NCI-H146 (cell line): ENCODE measurements at places on chromosomes 5 and 9.

DNA sequence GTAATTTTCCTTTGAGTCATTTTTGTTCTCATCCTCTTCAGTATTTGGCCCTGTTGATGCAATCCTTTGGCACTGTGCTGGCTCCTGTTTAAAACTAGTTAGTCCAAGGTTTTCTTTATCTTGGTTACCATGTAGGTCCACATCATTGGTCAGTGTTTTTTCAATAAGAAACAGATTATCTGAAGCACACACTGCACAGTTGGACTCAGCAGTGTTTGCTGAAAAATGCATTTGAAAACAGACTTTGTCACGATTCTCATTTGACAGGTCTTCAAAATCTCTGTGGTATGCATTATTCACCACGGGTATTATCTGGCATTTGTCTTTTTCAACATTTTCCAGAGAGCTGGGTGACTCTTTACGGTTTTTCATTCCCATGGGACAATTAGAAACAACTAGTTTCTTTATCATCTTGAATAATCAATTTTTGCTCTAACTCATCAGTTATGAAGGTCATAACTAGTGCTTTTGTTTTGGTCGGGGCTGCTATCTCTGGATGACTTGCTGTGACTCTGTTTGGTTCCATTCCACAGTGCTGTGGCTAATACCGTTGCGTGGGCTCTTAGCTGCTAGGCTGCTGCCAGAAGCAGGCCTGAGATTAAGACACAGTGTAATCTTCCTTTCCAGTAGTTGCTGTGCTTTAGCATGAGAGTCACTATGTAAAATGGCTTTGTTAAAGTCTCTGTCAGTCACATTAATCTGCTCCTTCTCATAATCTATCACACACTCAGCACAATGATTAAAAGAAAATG is 36.2 kb downstream of the NUDT12 start:
- DNase-seq, result no peak

DNA sequence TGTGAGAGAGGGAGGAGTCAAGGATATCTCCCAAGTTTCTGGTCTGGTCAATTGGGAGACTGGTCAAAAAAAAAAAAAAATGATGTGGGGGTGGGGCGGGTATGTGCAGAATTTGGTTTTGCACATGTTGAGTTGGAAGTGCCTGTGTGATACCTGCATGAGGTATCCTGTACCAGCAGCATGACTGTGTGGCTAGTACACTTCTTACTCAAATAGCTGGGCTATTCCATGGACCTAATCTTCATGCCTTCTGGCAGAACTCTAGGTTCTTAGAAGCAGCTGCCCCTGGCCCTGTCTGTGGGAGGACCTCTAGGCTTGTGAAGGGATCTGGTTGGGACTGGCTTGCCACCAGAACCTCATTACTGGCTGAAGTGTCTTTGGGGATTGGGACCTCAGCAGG is 93.5 kb downstream of the RALGPS1 start:
- DNase-seq, result no peak

DNA sequence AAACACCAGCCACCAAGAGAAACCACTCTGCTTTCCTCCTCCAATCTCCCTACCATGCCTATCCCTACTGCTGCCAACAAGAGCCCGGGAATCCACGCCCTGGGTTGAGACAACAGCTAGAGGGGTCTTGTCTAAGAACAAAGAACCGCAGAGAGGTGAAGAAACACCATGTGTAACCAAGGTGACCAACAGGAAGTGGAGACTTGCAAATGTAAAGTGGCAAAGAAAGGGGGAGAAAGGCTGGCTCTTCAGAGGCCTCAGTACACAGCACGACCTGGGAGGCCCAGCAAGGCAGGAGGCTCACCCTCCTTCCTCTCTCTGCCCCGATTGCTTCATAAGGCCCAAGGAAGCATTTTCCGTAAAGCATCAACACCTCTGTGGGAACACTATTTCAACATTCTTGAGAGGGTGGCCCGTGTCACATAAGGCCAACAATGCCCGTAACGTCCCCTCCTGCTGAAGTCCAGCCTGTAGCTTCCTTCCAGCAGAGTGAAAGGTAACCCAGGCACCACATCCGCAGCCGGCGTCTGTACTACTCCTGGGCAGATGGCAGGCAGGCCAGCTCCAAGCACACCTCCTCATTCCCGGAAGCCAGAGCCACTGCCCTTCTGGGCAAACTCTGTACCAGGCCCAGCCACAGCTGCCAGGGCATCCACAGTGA is 18.3 kb downstream of the CCNJL start:
- DNase-seq, result no peak

DNA sequence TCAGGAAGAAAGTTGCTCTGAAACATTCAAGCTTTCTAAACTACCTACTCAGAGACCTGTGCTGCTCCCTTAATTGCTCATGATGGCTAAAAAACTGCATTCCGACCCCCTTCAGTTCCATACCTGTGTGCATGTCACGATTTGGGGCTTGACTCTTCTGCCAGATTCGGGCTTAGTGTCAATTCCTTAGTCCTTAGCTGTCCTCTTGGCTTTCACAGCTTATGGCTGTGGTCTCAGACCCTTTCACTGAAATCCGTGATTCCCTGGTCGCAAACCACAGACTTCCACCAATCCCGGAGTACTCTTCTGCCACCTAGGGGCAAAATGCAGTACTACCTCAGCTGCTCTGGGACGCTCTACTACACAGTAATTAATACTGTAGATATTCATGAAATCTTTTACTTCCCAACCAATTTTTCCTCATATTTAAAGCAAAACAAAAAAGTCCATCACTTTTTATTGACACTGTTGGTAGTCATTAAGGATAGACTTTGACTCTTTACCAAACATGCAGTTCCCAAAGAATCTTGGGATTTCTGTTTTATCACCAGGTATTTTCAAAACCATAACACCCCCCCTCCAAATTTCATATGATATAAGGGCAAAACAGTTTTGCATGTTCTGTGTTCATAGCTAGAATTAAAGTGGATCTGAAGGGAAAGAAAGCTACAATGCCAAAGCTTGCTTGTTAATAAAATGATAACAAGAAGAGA is 617.4 kb downstream of the SLCO4C1 start:
- DNase-seq, result peak; percentile 63

DNA sequence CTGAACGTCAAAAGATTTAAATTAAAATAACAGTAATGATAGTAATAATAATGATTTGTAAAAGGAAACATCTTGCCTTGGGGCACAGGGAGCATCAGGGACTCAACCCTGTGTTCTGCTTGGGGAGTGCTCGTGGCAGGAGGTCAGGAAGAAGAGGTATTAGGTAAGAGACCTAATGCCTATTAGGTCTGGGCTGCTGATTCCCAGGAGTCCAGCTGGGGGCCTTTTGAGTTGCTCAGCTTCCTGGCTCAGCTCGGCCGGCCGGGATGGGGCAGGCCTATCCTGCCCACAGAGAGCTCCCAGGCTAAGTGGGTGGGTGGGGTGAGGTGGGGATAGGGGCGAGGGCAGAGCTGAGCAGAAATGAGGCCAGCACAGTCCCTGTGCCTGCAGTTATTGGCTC is 17.5 kb downstream of the LMX1B start:
- no peak for DNase-seq

DNA sequence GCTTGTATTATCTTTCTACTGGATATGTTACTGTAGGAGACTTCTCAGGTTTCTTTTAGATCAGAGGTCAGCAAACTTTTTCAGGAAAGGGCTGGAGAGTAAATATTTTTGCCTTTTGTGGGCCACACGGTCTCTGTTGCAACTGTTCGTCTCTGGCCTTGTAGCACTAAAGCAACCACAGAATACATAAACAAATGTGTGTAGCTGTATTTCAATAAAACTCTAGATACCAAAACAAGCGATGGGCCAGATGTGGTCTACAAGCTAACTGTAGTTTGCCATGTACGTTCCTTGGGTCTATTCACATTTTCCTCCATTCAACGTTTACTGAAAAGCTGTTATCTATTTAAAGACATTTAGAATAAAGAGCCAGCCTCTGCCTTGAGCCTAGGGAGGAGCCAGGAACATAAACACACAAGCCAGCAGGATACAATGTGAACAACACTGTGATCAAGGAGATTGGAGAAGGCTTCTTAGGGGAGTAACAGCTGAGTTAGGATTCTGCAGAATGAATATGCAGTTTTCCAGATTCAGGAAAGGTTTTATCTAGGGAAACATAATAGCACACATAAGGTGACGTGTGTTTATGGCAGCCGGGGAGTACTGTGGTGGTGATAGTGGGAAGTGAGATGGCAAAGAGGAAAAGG is 33.0 kb upstream of the HOMER1 start:
- DNase-seq, result no peak

GRCh38 chr5:34452170-34452828 is 203.8 kb upstream of the RAI14 start:
- DNase-seq, result peak; percentile 64

- DNase-seq, result no peak
These were observed 24.4 kb downstream of the ZNF474 start for GRCh38 chr5:122153774-122154173.

DNA sequence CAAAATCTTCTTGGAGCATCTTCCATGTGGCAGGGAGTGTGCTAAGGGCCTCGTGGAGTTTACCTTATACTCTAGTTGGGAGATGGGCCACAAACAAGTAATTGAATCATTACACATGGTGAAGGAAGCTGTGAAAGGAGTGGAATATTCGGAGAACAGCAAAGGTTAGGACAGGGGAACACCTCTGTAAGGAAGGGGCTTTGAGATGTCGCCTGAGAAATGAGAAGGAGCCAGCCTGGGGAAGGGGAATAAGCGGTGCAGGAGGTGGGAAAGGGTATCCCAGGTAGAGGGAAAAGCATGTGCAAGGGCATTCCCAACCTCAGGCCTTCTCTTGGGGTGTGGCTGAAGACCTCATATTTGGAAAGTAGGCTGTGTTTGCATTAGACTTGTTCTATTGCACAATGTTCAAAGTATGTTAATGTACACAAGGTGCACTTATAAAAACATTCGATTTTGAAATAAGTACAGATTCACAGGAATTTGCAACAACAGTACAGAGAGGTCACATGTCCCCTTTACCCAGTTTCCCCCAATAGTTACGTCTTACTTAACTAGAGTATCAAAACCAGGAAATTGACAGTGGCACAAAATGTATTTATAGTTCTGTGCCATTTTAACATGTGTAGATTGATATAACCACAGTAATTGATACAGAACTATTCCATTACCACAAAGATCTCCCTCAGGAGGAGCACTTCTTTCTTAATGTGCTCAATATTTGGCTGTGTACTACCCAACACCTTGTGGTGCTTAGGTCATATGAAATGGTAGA is 2.4 kb upstream of the STOM start:
- no peak for DNase-seq

DNA sequence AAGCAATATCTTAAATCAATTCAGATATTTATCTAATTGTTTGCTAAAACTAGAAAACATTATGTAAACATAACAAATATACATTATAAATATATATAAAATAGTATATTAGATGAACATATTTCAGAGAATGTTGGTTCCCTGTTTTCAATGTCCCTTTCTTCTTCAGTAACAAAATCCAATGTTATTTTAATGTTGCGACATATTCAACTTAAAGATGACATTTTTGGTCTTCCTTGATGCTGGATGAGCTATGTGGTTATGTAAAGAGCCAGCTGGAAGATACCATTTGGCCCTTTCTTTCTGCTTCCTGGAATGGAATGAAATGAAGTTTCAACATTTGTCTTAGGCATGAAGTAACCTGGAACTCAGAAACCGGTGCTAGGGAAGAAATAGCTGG is 668.1 kb upstream of the CDH6 start:
- DNase-seq, result no peak

GRCh38 chr9:33155393-33155792 is 11.7 kb downstream of the B4GALT1 start:
- DNase-seq, result no peak

- no peak for DNase-seq
These were observed 1603.0 kb upstream of the C9orf72 start for GRCh38 chr9:29176231-29176630.

DNA sequence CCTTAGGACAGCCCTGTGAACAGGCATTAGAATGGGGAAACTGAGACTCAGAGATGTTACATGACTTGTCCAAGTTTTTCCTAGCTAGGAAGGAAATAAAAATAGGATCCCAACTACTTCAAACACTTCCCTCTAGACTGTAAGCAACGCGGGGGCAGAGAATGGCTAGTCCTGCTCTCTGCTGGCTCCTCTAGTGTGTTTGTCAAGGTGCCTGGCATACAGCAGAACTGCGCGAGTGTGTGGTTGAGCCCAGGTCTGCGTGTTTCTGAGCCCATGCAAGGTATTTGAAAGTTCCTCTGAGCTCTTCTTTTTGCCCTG is 152.5 kb downstream of the MACROH2A1 start:
- DNase-seq, result no peak

GRCh38 chr9:81737871-81738507 is 48.6 kb upstream of the TLE1 start:
- DNase-seq, result no peak

GRCh38 chr5:164721656-164722055 is 1216.2 kb downstream of the MAT2B start:
- no peak for DNase-seq

DNA sequence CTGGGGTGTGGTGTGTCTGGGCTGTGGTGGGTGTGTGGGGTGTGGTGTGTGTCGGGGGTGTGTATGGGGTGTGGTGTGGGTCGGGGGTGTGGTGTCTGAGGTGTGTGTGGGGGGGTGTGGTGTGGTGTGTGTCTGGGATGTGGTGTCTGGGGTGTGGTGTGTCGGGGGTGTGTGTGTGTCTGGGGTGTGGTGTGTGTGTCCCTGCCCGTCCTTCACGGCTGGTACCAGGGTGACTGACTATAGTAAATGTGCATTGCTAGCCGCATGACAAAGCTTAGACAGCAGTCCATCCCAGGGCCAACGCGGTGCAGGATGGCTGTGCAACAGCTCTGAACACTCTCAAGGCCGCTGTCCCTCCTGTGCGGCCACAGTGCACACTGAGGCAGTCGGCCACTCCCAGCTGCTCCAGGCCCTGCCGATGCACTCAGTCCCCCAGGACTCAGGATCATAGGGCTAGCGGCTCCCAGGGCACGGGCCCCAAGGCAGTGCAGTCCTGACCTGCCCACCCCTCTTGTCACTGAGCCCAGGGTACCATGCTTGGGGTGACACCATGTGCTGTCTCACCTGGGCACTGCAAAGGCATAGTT is 54.0 kb downstream of the SECISBP2 start:
- no peak for DNase-seq

GRCh38 chr5:6026766-6027406 is 351.5 kb downstream of the MED10 start:
- DNase-seq, result no peak

DNA sequence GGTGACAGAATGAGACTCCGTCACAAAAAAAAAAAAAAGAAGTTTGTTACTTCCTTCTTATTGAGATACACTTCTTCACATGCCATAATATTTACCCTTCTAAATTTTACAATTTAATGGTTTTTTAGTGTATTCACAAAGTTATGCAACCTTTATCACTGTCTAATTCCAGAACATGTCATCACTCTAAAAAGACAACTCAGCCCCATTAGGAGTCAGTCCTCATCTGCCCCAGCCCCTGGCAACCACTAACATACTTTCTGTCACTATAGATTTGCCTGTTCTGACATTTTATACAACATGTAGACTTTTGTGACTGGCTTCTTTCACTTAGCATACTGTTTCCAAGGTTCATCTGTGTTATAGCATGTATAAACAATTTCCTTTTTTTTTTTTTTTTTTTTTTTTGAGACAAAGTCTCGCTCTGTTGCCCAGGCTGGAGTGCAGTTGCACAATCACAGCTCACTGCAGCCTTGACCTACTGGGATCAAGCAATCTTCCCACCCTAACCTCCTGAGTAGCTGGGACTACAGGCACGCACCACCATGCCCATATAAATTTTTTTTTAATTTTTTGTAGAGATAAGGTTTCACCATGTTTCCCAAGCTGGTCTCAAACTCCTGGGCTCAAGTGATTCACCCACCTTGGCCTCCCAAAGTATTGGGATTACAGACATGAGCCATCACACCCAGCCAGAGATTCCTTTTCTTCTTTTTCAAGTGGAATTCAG is 18.0 kb downstream of the AQP3 start:
- DNase-seq, result no peak
